ENCODE measurements at places on chromosomes 1 and 21.
A peak's percentile ranks its signal among the peaks of the same experiment; 100 is the strongest.

DNA sequence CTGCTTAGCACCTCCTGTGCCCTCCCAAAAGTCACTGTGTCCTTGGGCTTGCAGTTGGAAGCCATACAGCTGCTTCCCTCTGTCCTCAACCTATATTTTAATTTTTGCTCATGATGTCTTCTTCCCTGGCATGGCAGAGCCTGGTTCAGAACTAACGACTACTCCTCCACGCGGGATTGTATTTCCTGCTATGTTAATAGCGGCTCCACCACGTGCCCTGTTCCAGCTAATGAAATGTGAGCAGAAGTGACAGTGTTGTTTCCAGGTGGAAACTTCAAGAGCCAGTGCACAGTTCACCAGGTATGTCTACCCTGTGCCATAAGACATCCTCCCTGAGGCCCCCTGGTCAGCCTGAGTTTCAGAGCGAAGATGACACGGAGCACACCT lies 52.1 kb downstream of the DHRS3 start:
- no peak for DNase-seq

DNA sequence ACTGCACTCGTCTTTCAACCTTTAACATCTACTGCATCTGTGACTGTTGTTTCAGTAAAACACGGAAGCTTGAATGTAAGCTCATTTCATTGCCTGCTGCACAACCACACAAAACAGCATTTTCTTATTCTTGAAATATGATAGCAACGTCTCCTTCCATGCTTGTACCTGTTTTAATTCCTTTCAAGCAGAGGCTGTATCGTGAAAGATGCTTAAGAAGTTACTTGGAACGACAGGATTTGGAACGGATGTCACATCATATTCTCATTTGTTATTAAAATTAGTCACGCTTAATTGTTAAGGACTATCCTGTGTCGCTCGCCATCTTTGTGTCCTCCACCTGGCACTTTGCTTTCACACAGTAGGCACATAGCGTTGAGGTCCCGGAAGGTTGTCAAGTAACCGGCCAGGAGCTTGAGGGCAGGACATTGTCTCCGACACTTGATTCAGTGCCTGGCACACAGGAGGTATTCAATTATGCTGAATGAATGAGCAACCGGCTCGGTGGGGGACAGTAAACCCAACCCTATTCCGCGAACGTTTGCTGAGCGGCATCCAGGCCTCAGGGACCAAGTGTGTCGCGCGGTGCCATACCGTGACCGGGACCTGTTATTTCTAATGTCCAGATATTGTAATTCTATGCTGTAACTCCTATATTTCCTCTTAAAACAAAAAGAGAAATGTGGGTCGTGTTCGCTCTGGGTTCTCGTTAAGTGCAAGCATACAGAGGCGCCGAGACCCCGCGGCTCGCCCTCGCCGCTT lies 499 bp upstream of the SH3GLB1 start:
- DNase-seq, result peak; percentile 45

- no peak for DNase-seq
Observed at GRCh38 chr1:25673456-25673855, 56.9 kb downstream of the MAN1C1 start.

DNA sequence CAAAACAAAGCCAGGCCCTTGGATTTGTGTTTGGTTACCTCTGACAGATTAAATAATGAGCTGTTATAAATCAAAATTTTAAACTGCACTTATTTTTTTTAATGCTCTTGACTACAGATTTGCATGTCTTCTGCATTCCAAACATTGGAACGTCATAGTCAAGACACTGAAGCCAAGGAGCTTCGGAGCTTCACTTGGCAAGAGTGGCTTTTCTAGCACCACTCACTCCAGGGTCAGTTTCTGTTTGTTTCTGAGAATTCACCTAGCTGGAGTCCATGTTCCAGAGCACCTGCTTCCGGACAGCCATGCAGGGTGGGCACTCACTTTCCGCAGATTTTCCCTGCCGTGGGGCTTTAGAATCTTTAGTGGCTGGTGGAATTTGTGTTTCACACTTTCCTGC lies 202.9 kb downstream of the ZP4 start:
- no peak for DNase-seq
